ENCODE measurements at places on chromosomes 3 and 15.

GRCh38 chr3:118755253-118755801 lies 279.3 kb downstream of the IGSF11 start:
- no peak for DNase-seq

GRCh38 chr15:33955945-33956344 lies 12.4 kb upstream of the CHRM5 start:
- DNase-seq = no peak

GRCh38 chr15:101288905-101289513 lies 6.0 kb downstream of the SNRPA1 start:
- peak; percentile 30 for DNase-seq

DNA sequence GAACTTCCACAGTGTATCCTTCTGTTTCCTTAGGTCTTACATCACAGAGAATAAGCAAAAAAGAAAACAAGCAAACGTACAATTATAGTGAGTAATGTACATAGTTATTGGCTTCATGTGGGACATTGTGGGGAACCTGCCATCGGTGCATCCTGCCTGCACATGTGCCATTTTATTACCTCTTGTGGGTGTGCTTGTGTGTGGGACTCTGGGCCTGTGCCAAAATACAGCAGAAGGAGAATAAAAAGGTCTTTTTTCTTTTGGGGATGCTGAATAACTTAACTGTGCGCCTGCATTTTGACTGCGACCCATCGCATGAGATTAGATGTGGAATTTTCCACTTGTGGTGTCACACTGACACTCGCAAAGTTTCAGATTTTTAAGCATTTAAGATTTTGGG lies 169.6 kb upstream of the DCBLD2 start:
- no peak for DNase-seq

GRCh38 chr15:57599296-57599810 lies 7.6 kb downstream of the MYZAP start:
- no peak for DNase-seq

GRCh38 chr3:84224262-84224661 lies 734.5 kb upstream of the CADM2 start:
- DNase-seq = no peak

GRCh38 chr3:172208586-172209332 lies 169.4 kb downstream of the FNDC3B start:
- DNase-seq = no peak

DNA sequence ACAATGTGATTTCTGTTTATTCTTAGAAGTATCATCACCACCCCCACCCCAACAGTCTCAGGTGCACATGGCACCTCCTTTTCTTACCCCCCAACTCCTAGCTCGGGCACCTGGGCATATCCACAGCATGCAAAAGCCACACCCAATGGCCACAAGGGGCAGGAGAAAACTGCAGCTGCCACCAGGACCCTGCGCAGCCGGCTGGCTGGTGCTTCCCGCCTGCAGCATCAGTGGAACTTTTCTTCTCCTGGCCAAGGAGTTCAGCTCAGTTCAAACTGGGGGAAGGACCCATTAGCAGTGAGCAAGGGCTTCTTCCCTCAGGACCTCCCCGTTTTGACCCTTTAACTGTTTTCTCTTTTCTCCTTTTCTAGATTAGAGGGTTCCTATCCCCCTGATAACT lies 44.8 kb downstream of the TM4SF18 start:
- no peak for DNase-seq

GRCh38 chr3:177929310-177929709 lies 606.9 kb upstream of the KCNMB2 start:
- no peak for DNase-seq

DNA sequence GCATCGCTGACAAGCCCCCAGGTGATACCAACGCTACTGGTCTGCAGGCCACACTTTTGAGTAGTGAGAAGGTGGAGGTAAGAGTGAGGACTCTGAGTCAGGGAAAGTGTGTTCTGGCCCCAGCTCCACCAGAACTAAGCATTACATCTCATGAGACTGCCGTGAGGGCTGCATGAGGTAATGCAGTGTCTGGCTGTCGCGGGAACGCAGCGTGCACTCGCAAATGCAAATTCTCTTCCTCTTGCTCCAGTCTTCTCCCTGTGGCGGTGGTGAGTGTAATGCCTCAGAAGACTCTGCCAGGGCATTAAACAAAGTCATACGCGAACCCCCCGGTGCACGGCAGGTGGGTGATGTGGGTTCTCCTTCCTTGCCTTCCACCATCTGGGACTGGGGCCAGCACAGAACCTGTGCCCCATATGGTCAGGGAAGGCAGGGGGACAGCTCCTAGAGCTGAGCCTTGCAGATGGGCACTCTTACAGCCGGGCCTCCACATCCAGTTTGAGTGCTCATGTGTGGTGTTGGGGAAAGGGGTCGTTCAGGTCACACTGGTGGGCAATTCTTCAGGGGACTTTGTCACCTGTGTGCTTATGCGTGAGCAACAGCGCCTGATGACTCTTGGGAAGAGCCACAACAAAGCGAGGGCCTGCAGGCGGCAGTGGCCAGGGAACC lies 175.8 kb downstream of the XXYLT1 start:
- DNase-seq = peak; percentile 68

DNA sequence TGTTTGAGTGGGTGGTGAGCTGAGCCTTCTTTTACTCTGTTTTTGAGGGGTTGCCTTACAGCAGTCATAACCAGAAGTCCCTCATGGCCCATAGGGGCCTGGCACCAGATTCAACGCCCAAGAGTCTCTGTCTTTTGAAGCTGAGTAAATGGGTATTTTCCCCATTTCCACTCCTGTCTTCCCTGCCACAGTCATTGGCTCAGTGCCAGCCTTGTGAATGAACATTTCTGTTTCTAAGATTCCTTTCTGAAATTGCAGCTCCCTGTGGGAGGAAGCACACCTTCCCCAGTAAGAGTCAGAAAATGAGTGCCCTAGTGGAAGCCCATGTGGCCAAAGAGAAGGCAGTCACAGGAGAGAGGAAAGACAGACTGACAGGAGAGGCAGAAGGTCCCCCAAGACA lies 43.7 kb upstream of the POLR2M start:
- DNase-seq = no peak

- no peak for DNase-seq
Measured at GRCh38 chr3:12506201-12506709, 22.0 kb downstream of the TSEN2 start.

DNA sequence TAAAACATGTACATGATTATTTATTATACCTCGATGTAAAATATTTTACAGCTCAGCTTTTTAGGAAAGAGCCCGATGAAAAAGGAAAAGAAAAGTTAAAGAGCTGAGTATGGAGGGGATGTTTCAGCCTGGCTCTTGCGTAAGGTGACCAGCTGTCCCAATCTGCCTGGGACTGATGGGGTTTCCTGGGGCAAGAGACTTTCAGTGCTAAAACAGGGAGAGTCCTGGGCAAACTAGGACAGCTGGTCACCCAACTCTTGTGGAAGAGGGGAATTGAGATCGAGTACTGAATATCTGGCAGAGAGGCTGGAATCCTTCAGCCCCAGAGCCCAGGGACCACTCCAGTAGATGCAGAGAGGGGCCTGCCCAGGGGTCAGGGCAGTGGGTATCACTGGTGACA lies 21.0 kb downstream of the DUOX2 start:
- DNase-seq = no peak

DNA sequence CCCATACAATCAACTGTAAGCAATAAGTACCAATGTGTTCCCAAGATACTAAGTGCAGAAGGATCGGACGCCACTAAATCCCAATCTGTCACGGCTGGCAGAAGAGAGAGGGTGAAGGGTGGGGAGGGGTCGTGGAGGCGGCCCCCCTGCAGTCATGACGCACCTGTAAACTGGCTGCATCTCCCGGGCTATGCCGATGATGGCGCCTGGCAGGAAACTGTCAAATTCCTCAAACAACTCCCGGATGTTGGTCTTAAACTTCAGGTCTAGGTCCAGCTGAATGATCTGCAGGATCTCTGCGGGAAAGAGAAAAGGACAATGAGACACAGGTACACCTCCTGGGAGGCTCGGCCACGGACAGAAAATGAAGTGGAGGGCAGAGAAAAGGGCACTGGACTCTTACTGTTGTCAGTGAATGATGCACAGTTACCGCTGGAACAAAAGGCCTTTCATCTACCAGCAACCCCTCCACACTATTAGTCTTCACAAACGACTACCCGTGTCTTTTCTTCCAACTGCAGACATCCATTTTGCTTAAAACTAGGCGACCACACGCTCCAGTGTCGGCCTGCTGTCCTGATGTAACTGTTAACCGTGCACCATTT lies 114.6 kb downstream of the XXYLT1 start:
- no peak for DNase-seq

DNA sequence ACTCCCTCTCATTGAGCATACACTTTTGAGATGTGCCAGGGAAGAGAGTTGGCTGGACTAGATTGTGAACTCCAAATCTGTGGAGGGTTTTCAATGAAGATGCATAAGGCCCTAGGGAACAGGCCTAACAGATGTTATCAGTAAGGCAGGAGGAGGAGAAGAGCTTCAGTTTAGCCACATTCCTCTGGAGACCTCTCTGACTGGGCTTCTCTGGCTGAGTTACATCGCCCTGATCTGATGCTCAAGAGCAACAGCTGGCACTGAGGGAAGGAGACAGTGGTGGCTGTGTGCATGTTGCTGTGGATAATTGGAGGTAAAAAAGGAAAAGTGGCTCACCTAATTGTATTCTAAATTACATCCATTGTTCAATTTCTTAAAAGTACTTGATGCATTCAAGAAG lies 206.4 kb upstream of the CFAP20DC start:
- no peak for DNase-seq

DNA sequence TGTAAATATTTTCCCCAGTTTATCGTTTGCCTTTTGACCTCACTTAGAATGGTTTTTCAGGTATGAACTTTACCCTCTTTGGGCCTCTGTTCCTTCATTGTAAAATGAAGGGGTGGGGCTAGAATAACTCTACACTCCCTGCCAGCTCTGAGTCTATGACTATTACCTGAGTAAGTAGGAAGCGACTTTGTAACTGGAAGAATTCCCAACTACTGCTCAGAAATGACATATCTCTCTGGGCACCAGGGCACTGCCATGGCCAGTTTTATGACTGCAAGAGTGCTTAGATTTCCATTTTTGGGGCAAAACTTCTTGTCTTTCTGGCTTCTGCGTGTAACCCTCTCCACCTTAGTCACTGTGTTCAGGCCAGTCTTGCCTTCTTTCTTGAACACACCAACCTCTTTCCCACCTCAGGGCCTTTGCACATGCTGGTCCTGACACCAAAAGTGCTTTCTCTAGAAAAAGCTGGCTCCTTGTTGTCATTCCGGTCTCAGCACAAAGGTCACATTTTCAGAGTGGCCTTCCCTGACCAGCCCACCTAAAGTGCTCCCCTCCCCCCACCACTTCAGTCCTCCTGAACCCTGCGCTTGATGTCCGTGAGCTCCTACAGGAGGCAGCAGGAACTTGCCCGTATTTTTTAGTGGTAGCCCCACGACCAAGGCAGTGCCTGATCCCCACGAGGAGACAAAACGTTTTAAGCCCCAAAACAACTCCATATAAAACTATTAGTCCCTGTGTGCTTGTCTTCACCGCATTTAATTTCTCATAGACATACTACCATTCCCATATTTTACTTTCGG lies 25.6 kb downstream of the CDCP1 start:
- no peak for DNase-seq

DNA sequence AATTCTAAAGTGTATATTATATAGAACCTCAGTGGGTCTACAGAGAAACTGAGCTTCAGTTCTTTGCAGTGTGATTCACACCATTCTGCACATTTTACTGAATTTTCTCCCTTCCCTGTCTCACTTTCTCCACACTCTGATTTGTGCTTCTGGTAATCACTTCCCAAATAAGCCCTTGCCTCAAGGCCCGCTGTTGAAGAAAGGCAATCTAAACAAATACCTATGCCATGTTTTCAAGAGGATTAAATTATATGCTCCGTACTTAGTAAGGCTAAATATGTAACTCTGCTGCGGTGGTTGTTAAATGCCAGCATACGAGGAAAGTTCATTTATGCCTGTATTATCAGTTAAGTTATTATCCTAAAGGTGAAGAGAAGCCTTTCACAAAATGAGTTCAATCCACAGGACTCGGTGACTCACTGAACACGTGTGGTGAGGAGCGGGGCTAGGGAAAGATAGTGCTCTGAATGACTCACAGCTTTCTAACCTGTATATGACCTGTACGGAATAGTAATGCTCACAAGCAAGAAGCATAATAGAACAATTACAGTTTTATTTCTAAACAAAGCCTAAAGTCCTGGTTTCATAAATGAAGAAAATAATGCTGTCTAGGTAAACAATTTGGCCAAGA lies 25.1 kb downstream of the CNTN6 start:
- DNase-seq = no peak

DNA sequence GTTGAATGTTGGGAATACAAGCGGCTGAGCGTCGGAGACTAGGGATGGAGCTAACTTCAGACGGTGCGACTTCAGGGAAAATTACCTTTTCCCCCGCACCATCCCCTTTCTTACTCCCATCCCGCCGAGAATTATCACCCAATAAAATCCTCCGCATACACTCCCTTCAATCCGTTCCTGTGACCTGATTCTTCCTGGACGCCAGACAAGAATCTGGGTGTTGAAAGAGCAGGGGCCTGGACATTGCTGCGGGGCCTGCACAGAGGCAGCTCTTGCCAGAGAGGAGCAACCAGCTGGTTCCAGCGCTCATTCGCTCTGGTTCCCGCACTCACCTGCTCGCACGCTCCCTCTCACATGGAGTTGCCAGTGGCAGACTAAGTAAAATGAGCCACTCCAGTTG lies 241.9 kb downstream of the ALCAM start:
- no peak for DNase-seq

GRCh38 chr15:40061212-40061901 lies 22.4 kb upstream of the SRP14 start:
- DNase-seq = no peak

DNA sequence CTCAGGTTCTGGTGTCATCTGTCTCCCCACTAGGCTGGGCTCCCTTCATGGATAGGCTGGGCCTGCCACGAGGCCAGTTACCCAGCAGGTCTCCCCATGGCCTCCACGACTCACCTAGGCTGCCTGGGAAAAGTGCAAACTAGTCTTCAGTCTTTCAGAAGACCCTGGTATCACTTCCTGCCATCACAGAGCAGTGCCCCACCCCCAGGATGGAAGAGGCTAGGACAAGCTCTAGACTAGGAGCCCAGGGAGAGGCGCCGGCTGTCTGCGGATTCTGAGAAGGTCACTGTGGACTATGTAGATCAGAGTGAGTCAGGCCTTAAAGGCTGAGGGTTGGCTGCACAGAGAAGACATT lies 63.7 kb downstream of the CORO2B start:
- no peak for DNase-seq

GRCh38 chr3:173652093-173652492 lies 254.5 kb downstream of the NLGN1 start:
- no peak for DNase-seq

All from cerebellar cortex (tissue), 1 donor.